ENCODE measurements at places on chromosomes 13 and 19. TPM values are rescaled to one million over a fixed set of nuclear protein-coding genes. Genes with fewer than 3 reads are reported as not detected.

GRCh38 chr19:40244579-40245317 lies 18.3 kb upstream of the CCNP start:
- no peak for DNase-seq
- H3K36me3 ChIP-seq, result peaks cover 2% of the 10 kb centered on the region

DNA sequence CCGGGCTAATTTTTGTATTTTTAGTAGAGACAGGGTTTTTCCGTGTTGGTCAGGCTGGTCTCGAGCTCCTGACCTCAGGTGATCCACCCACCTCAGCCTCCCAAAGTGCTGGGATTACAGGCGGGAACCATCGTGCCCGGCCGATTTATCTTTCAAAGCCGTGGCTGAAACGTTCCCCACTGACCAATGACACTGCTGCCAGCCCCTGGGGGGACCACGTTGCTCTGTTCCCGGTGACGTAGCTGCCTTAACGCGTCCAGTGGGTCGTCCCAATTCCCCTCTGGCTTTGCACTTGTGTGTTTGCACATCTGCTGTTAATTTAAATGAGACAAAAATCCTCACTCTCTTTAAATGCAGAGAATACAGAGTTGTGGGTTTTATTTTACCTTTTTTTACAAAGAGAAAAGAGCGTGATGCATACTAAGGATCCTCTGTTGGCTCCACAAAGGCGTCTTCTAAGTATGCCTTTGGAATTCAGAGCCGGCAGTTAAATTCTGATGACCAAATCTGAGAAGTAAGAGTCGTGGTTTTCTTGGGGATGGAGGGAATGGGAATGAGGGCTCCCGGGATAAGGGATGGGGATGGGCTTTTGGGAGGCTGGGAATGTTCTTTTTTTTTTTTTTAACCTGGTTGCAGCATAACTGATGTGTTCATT lies 18.6 kb upstream of the LMTK3 start:
- H3K36me3 ChIP-seq, result peaks cover 4% of the 10 kb centered on the region
- no peak overlapping the region for H3K27ac ChIP-seq
- H3K27me3 ChIP-seq, result no peaks in the 10 kb centered on the region
- no peak for DNase-seq

DNA sequence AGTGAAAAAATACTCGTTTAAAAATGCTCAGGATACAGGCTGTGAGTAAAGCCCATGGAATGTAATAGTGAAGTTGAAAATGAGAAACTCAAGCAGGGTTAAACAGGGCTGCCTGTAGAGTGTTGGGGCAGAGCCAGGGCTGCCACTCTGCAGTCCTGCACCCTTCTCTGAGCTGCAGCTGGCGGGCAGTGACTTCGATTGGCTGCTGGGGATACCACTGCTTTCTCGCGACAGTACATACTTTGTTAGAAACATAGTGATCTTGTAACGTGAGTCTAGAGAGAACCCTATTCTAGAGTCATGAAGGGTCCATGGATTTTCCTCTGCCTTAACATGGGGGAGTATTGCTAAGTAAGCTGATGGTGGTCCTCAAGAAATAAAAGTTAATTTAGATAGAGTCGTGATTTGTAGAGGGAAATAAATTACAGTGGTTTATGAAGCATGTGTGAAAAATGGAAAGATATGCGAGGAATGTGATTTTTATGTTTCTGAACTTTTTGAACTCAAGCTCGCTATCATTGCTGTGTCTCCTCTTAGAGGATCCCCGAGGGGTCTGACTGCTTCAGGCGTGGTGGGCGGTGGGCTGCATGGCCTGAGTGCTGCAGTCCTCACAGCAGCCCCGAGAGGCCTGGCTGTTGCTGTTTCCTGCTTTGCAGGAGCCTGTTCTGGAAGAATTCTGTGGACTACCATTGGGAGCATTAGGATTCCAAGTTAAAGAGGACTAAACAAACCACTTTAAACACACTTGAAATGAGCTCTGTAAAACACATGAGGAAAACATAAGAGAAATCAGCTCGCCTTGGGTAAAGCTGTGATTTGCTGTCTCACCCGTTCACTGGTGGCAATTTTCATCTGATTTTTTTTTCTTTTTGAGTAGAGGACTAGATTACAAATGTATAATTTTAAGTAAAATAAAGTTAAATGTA lies 95.7 kb downstream of the ARHGEF7 start:
- peaks cover 48% of the 10 kb centered on the region for H3K4me1 ChIP-seq
- no peak overlapping the region for H3K4me3 ChIP-seq
- no peaks in the 10 kb centered on the region for H3K27me3 ChIP-seq
- DNase-seq, result no peak

DNA sequence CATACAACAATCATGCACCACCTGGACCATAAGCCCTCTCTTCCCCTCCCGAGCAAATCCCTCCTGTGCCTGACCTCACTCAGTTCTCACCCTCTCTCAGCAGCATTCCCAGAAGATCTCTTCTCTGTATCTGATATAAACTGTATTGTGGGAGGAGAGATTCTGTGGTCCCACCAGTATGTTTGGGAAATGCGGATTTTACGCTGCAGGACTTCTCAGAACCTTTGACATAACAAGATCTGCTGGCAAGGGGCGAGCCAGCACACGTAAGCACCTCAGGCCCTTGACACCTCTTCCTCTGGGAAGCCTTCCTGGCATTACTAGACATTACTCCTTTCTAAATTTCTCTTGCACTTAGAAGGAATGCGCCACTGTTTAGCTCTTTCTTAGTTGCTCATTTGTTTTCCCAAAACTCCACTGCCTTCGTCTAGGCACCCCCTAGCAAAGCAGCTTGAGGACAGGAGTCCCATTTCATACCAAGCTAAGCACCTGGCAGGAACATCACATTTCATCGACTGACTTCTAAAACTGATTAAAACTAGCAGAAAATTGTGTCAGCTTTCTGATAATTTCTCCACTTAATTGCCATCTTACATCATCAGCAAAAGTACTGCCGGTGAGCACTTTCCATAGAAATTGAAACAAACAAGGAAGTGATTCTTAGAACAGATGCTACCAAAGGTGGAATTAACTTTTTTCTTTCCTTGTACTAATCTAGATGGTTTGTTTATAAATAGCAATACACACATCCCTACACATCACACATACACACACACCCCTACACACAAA lies 63.2 kb downstream of the CCDC70 start:
- DNase-seq, result no peak
- no peaks in the 10 kb centered on the region for H3K27me3 ChIP-seq

DNA sequence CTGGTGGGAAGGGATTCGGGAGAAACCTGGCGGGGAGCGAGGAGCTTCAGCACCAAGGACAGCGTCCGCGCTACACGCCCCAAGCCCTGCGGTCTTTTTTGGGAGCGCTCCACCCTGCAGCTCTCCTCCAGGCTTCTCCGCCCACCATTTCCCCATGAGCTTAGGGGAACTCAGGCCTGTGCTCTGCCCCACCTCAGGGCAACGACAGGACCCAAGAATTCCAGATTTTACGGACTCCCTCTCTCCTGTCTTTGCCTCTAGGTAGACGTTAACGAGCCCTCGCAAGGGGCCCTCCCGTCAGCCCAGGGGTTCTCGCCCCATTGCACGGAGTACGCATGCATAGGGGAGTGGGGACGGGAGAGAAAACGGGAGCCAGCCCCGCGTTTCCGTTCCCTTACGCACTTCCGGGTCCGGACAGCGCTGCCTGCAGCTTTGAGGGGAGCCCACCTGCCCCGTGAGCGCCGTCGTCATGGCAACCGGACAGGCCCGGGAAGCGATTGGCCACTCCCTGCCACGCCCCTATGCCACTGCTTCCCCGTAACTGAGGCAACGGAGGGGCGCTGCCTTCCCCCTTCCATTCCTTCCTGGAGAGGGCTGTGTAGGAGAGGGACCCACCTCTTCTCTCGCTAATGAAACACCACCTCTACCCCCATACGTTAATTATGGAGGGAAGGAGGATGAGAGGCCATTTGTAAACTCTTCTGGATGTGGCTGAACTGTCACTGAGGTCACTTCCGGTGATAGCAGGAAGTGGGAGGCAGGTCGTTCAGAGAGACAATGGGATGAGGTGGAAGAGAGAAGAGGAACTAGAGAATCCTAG lies 20.8 kb downstream of the NOVA2 start:
- no peak overlapping the region for H3K27ac ChIP-seq
- DNase-seq, result peak; percentile 61
- peaks cover 28% of the 10 kb centered on the region for H3K27me3 ChIP-seq

- no peak overlapping the region for H3K4me3 ChIP-seq
- peaks cover 10% of the 10 kb centered on the region for H3K4me1 ChIP-seq
- no peak overlapping the region for H3K27ac ChIP-seq
Measured at GRCh38 chr19:52716522-52716921, 18.3 kb downstream of the ZNF611 start.

Gene LYPD5
- 1.6 TPM for total RNA-seq

- H3K4me1 ChIP-seq, result peaks cover 12% of the 10 kb centered on the region
- no peaks in the 10 kb centered on the region for H3K27me3 ChIP-seq
- no peak for DNase-seq
- H3K36me3 ChIP-seq, result peaks cover 3% of the 10 kb centered on the region
Measured at GRCh38 chr19:39319892-39320248, 793 bp downstream of the LRFN1 start.

GRCh38 chr13:26813321-26813979 lies 52.9 kb upstream of the GPR12 start:
- H3K36me3 ChIP-seq, result no peaks in the 10 kb centered on the region
- no peak overlapping the region for H3K27ac ChIP-seq
- H3K4me3 ChIP-seq, result no peak overlapping the region
- peaks cover 22% of the 10 kb centered on the region for H3K27me3 ChIP-seq
- no peak for DNase-seq

DNA sequence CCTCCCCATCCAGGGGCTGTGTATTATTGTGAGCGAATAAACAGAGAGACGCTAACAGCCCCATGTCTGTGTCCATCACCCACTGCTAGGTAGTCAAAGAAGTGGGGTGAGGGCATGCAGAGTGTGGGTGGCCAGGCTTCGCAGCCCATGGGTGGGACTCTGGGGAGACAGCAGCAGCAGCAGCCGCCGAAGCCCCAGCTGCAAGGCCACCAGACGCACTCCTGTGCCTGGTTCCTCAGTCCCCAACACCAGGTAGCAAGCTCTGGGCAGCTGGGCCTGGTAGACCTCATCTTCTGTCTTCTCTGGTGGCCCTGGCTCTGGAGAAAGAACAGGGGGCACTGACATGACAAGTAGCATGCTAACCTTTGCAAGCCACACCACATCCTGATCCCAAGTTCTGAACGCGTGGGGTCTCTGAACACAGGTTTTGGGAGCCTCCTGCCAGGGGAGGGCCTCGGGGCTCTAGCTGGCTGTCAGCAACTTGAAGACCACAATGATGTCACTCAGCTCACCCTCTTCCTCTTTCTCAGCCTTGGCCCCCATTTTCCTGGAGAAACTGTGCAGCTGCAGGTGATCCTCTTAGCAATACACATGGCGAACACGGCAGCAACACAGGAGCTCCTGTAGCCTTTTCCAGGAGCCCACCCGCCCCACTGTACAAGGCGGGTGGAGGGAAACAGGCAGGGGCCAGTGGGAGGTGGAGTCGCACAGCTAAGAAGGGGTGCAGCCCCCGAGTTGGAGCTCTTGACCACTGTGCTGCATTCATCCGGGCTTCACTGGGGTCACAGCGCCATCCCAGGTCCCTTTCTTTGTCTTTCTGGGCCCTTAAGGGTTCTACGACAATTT lies 5.8 kb downstream of the FUZ start:
- H3K27ac ChIP-seq, result peak overlapping the region; percentile 68
- H3K36me3 ChIP-seq, result peaks cover 11% of the 10 kb centered on the region
- H3K27me3 ChIP-seq, result no peaks in the 10 kb centered on the region
- H3K4me1 ChIP-seq, result peaks cover 16% of the 10 kb centered on the region

Gene SIGLEC10
- total RNA-seq, result not detected
